Kidney epithelial cell (primary cell): ENCODE measurements at places on chromosomes 12 and 14. TPM values are rescaled to one million over a fixed set of nuclear protein-coding genes. Genes with fewer than 3 reads are reported as not detected.

DNA sequence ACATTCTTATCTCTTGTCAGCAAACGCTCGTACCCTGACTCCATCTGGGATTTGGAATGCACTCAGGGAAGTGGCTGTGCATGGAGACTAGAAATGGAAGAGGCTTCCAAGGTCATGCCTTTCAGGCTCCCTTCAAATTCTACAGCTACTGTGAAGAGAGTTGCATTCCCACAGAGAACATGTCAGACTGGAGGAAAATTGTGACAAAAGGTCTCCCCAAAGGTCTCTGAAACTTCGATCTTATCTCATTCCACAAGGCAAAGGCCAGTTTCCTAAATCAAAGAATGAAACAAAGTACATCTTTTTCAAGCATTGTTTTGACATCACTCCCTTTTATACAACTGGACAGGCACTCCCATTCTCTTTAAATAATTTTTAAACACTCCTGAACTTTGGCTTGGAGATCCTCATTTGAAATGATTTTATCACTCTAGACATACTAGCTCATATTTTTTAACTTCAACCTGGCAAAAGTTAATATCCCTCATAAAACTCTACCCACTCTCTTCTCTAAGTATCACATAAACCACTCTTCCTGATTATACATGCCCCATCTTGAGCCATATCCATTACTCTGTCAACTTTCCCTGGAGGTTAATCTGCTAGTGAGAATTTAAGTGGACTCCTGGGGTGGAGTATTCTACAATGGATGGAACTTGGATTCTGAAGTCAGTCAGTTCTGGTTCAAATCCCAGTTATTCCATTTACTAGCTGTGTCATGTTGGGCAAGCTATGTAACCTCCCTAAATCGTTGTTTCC lies 218.1 kb upstream of the HMGA2 start:
- no peak for DNase-seq

DNA sequence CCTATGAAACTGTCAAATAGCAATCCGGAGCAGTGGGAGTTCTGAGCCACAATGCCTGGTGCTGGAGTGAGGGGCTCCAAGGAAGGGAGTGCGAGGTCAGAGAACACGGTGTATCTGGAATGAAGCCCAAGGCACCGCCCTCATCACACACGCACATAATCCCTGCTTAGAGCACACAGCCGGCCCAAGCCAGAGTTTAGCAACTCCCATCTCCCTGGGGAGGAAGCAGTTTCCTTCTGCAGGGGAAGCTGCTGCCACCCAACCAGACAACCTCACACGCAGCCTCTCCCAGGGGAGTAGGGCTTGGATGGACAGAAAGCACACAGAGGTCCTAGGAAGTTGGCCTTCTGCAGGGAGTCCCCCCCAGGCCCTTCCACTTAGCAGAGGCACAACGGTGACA lies 31.3 kb downstream of the ACTN1 start:
- DNase-seq, result no peak

RBP5 gene
- 0.27 TPM in 1 of 2 replicates, not detected in the other for total RNA-seq

KRT77 gene
- not detected in 2 replicates for total RNA-seq
